ENCODE measurements at places on chromosomes 6 and 20.

GRCh38 chr6:56713254-56713672 lies 70.6 kb upstream of the DST start:
- no peak for DNase-seq

- DNase-seq: no peak
These were observed 217.0 kb downstream of the TBX18 start for GRCh38 chr6:84547341-84547801.

DNA sequence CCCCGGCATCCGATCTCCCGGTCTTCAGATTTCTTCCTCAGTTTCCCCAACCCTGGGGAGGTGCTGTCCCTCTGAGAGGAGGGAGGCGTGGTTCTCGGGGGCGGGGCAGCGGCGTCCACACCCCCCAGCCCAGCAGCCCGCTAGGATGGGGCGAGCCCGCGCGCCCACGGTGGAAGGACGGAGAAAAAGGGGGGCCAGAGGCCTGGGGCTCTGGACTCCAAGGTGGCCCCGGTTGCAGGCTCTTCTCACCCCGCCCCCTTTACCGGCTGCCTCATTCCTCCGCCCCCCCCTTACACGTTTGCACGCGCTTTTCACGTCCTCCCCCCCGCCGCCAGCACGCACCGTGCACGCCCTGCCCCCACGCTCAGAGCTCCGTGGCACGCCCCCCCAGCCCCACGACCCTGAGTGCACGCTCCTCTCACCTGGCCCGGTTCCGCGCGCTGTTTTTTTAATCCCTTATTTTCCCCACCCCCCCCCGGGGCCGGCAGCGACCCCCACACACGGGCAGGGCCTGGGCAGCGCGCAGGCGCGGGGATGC lies 402 bp downstream of the ZBTB12 start:
- peak; percentile 66 for DNase-seq

DNA sequence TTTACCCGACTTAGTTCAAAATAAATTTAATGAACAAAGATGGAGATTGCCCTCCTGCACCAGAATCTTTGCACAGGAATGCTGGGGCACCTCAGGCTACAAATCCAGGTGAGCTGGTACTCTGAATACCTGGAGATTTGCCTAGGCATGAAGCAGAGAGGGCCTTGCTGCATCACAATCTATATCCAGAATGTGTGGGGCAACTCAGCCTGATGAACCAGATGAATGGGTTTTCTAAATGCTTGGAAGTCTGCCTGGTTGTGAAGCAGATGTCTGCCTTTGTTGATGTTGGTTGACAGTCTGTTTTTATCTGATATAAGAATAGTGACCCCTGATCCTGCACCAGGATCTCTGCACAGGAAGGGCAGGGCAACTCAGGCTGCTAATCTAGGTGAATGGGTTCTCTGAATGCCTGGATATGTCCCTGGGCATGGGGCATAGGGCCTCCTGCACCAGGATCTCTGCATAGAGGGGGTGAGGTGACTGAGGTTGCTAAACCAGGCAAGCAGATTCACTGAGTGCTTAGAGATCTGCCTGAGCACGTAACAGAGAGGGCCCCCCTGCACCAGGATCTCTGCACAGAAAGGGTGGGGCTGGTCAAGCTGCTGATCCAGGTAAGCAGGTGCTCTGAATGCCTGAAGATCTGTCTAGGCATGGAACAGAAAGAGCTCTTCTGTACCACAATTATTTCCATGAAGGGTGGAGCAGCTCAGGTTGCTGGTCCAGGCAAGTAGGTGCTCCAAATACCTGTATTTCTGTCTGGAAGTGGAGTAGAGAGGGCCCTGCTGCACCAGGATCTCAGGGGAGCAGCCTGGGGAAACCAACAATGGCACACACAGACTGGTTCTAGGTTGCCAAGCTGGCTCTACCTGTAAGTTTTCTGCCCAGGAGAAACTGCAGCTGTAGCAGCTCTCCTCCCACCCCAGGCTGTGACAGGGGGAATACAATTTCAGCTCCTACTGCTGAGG lies 437.5 kb downstream of the MMUT start:
- no peak for DNase-seq

DNA sequence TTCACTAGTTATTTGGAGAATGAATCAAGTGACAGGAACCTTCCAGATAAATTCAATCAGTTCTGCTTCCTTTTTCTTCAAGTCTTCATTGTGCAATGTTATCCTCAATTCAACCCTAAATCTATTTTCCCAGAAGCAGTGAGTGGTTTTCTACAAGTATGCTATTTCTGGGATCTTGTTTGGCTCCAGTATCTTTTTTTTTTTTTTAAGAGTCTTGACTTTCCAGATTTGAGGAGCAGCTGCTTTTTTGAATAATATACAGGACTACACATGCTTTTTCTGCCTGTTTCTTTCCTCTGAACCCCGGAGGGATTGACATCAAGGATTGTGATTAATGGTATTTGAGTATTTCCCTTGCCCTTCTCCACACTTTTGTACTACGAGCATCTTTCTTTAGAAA lies 339.2 kb upstream of the JAG1 start:
- no peak for DNase-seq

DNA sequence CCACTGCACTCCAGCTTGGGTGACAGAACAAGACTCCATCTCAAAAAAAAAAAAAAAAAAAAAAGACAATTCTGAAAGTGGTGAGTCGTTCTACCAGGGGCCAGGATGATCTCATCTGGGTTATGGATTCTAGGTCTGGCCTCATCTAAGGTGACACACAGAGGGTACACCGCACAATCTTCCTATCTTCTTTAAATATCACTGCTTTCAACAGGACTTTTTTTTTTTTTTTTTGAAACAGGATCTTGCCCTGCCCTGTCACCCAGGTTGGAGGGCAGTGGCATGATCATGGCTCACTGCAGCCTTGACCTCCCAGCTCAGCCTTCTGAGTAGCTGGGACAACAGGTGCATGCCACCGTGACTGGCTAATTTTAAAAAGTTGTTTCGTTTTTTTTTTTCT lies 67.7 kb downstream of the SLC16A10 start:
- no peak for DNase-seq

DNA sequence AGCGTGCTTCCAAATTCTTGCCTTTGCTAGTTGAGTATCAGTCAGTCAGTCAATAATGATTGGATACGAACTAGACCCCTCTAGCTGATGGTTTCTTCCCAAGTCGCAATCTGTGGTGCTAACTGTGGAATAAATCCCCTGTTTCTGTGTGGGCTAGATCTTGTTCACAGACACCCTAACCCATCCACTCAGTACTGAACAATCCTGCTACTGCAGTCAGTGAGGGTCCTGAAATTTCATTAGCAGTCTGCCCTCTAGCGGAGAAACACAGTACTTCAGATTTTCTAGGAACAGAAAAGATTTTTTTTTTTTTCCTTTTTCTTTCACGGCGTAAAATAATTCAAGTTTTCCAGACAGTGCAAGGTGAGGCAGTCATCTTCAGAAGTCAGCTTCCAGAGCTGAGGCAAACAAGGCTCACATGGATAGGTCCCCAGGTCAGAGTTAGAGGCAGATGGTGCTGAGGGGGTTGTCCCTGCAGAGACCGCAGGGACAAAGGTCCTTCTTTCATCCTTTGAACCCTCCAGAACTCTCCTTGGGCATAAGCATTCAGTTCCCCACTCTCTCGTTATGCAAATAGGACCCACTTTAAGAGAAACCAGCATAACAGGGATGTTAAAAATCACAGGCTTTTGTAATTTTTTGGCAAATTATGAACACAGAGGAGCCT lies 119.6 kb downstream of the SCML4 start:
- DNase-seq: no peak

DNA sequence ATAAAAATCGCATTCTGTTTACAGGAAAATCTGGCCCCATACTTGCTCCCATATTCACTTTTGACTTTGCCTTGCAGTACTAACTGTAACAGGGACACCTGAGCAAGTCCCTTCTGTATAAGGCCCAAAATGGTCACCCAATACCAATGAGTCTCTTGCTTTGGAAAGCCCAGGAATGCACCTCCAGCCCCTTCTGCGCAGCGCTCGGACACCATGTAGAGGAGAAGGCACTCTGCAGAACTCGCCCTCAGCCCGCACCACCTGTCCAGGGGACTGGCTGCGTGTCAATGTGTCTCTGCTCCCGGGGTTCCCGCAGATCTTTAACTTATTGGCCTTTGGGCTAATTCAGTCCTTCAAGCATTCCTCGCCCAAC lies 746 bp upstream of the PRND start:
- no peak for DNase-seq

- no peak for DNase-seq
These were observed 227.2 kb upstream of the SULF2 start for GRCh38 chr20:48012401-48012974.

- DNase-seq: no peak
These were observed 216.2 kb downstream of the RFPL4B start for GRCh38 chr6:112563368-112563767.

- DNase-seq: no peak
These were observed 536.8 kb downstream of the EYS start for GRCh38 chr6:65170273-65170672.

GRCh38 chr6:97136626-97137358 lies 146.2 kb downstream of the MMS22L start:
- DNase-seq: no peak

DNA sequence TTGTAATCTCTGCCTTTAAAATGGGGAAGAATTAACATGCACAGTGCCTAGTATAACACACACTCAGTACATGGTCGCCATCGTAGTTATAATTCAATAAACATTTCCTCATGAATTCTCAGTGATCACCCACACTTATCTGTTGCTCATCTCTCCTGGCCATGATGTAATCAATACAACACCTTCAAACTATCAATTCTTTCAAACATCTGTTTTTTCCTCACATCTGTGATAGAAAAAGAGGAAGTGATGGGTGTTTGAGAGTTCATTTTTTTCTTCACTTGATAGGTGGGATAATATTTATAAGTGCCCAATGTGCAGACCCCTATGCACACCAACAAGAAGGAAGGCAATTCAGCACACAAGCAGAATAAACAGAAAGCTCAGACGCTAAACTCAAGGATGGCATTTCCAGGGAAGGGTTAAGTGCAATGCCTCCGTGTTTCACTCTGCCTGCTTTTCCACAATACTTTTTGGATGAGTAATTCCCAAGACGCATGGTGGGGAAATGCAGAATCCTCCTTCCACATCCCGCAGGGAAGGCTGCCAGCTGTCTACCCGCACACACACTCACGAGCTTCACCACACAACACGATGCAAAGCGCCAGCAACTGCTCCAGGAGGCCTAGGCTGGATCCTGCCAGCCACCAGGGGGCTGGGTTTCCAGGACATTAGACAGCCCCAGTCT lies 100.3 kb downstream of the GMPR start:
- DNase-seq: no peak

DNA sequence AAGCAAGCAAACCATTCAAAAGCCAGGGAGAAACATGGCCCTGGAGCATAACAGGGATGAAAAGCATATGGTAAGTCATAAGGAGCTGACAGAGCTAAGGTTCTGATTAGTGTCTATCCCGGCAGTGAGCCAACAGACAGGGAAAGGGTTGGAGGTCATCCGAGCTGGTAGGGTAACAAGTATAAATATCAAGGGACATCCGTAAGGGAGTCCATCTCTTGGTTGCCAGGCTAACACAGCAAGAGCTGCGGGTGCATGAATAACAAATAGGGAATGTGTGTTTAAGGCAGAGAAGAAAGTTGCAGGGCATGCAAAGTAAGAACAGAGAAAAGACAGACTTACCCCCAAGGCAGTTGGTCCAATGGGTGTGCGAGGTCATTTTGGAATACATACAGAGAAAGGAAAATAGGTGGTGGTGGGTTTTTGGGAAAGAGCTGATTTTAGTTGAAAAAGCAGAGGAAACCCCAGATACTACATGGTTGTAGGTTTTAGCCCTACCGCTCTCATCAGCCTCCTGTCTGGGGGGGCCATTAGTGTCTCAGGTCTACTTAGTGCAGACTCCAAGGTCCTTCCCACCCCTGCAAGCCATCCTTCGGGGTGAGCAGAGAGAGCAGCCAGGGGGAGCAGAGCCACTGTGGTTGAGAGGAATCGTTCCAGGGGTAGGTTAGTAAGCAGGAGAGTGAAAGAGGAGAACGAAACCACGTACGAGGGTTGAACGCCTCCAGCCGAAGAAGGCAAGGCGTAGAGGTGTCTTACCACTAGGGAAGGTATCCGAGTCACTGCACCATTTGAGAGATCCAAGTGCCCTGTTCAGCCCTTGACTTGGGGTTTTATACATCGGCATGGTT lies at the start of gene ERVFRD-1:
Gene ERVFRD-1 (minus strand): TSS at position 805 of the 848 bp plus-strand sequence. CDS start 6,415 bp downstream, outside the sequence.
- no peak for DNase-seq

DNA sequence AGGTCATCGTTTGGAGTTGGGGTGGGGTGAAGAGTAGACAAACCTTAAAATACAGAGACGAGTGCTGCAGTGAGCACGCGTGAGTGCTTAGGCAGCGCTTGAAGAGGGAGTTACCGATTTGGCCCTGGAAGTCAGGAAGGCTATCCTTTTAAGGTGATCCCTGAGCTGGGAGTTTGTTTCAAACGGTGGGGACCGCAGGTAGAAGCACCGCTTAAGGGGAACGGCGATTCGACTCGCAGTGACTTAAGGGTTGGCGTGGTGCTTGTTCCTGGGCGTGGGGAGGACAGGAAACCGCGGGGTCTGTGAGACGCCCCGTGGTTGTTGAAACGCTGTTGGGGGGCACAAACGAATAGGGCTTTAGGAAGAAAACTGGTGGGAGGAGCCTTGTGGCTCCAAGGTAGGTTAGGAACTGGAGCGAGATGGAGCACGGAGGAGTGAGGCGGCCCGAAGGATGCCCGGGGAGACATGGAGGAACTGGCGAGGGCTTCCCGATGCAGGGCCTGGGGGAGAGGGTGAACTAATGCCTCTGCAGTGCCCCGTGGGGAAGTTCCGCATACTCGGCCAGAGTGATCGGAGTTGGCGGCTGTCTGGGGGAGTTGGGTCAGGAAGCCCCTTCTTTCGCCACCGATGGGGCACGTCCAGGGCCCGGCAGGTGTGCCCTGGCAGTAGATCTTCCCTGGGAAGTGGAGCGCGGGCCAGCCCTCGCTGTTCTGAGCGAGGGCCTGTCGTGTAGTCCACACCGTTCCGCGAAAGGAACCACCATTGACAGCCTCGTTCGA lies 1.3 kb upstream of the CDYL start:
- no peak for DNase-seq

DNA sequence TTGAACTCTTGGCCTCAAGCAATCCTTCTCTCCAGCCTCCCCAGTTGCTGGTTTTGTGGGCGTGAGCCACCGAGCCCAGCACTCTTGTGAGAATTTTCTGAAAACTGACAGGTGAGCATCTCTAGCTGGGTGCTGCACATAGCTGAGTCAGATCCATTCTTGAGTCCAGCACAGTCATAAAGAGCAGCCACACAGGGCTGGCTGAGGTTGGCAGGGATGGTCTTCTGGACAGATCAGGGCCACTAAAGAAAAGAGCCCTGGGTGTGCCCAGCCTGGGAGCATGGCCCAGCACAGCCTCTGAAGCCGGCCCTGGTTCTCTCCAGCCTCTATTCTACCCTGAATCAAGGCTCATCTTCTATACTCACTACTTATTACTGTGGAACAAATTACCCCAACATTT lies 11.5 kb downstream of the DLGAP4 start:
- no peak for DNase-seq

- DNase-seq: no peak
These were observed 92.4 kb downstream of the COL9A1 start for GRCh38 chr6:70210462-70210861.

- no peak for DNase-seq
These were observed 3.8 kb upstream of the HMGA1 start for GRCh38 chr6:34232901-34233300.

- DNase-seq: no peak
These were observed 82.8 kb downstream of the GFRA4 start for GRCh38 chr20:3580412-3580811.

GRCh38 chr6:168615837-168616236 lies 174.9 kb downstream of the SMOC2 start:
- DNase-seq: no peak

- DNase-seq: no peak
These were observed 50.1 kb downstream of the CYP24A1 start for GRCh38 chr20:54123587-54124180.

- no peak for DNase-seq
These were observed 718.5 kb downstream of the RFPL4B start for GRCh38 chr6:113065611-113066010.

GRCh38 chr20:40958598-40958997 lies 70.0 kb upstream of the TOP1 start:
- no peak for DNase-seq
